ENCODE measurements at places on chromosomes 1 and 21. TPM values are rescaled to one million over a fixed set of nuclear protein-coding genes. Genes with fewer than 3 reads are reported as not detected.

- DNase-seq: no peak
Observed at GRCh38 chr1:167227934-167228378, 7.3 kb downstream of the POU2F1 start.

The GPR161 gene
- 3.0 TPM for total RNA-seq

DNA sequence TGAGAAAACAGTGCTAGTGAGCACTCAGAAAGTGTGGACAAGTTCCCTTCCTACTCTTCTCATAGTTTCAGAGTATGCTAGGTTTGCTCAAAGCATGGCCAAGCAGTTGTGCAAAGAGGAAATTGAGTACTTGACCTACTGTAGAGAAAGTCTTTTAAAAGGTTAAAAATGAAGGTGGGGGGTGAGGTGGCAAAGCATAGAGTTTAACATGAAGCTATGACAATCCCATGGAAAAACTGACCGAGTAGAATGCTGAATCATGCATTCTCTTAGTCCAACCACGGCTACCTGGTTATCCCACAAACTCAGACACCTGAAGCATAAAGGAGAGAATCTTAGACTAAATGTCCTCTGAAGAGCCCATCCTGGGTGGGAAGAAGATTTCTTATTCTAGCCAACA lies 79.9 kb downstream of the PTPN14 start:
- DNase-seq: no peak

- DNase-seq: no peak
Observed at GRCh38 chr1:33339413-33339812, 18.5 kb upstream of the A3GALT2 start.

The BATF3 gene
- 1.2 TPM for total RNA-seq

DNA sequence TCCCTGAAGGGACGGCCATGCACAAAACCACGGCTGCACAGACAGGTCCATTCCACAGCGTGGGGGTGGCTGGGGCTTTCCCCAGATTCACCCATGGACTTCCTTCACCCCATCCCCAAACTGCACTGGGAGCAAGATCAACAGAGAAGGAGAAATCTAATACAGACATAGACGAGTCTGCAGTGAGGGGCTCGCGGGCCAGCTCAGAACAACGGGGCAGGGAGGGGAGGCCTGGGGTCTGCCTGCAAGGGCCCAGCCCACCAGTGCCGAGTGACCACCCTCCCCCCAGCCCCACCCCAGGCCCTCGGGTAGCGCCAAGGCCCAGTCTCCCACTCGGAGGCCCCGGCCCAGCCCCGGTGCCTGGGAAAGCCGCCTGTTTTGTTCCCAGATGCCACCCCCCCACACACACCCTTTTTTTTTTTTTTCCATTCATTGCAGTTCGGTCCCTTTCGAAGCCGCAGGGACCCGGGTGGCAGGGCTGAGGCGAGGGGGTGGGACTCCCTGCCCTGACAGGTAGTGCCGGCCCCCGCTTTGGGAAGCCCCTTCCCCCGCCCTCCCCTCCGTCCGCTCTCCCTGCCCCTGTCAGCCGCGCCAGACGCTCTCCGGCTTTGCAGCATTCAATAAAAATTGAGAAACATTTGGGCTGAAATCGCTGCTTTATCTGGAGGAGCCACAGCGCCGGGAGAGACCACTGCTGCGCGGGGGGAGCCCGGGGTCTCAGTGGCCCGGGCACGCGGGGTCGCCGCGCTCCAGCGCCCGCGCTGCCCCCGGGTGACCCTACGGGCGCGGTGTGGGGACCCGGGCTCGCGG lies 543 bp upstream of the EPHB2 start:
- DNase-seq: peak; percentile 83

GRCh38 chr1:247407180-247407616 lies 8.8 kb upstream of the NLRP3 start:
- DNase-seq: peak; percentile 87

The DCDC2B gene
- total RNA-seq: not detected

DNA sequence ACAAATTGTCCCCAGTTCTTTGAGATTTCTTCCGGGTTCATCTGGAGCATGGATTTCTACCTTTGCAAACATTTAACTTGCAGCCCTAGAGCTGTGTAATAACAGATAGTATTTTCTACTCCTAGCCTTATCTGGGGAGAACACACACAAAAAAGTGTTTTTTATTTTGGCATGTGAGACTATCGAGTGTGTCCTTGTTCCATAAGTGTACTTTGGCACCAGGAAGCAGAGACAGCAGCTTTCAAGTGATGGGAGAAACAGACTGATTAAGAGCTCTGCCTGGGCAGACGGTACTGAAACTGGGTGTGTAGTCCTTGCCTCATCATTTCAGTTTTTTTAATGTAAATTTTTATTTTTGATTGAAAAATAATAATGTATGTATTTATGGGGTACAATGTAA lies 297.4 kb downstream of the ST6GALNAC3 start:
- DNase-seq: no peak

GRCh38 chr1:33244809-33245186 lies 11.5 kb upstream of the ZNF362 start:
- no peak for DNase-seq

The GSTM5 gene
- total RNA-seq: 2.8 TPM

DNA sequence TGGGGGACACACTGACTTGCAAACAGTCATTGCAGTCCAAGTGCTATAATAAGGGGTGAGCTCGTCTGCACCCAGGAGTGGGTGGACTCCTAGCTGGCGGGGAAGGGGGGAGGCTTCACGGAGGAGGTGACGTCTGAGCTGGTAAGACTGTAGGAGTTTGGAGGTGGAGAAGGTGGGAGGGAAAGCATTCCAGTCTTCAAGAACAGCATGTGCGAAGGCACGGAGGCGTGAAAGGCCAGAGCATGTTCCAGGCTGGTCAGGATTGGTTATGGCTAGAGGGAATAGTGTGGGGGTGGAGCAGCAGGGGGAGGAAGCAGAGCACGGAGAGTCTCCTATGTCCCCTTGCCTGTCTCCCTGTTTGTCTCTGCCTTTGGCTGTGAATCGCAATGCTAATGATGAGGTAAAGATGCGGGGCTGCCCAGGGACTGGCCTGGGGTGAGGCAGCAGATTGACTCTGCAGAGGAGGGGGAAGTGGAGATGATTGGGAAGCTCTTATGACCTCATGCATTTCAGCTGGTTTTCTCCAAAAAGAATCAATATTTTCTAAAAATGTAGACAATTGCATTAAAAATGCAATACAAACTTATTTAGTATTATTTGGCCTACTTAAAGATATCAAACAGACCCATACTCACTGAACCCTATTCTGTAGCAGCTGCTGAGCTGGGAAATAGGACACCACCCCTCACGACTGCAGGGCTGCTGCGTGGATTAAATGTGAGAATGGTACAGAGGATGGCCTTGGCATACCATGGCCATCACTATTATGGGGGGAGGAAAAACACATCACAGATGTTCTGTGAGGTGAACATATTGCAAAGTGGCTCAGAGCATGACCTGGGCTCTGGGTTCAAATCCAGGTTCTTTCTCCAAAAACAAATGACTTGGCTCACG lies 2.6 kb upstream of the ZNF436 start:
- DNase-seq: no peak

Measured in Right ventricle myocardium inferior (tissue), 1 donor.